Ecto neural progenitor cell (in vitro differentiated cells): ENCODE measurements at places on chromosomes 5 and 9.

DNA sequence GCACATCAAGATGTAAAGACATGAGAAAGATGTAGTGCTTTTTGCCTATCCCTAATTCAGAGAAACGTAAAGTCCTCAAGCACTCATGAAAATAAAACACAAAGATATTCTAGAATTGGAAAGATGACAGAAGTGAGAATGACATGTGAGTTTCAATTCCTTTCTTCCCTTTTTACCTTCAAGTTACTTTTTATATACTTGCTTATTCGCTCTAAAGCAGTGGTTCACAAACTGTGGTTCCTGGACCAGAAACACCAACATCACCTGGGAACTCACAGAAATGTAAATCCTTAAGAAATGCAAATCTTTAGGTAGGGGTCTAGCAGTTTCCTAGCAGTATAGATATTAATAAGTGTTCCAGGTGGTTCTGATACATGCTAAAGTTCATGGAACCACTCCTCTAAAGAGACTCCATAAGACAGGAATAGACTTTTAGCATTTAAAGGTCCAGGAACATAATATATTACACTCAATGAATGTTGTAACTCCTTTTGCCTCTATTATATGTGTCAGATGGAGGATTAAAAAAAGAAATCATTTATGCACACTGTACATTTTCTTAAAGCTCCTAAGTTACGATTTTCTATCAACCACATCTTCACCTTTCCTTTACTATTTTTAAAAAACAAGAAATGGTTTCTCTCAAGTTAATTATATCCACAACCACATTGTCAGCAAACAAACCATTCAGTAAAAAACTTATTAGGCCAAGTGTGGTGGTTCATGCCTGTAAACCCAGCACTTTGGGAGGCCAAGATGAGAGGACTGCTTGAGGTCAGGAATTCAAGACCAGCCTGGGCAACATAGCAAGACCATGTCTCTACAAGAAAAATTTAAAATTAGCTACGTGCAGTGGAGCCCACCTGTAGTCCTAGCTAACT lies 39.9 kb downstream of the ERP44 start:
- DNase-seq, result no peak

DNA sequence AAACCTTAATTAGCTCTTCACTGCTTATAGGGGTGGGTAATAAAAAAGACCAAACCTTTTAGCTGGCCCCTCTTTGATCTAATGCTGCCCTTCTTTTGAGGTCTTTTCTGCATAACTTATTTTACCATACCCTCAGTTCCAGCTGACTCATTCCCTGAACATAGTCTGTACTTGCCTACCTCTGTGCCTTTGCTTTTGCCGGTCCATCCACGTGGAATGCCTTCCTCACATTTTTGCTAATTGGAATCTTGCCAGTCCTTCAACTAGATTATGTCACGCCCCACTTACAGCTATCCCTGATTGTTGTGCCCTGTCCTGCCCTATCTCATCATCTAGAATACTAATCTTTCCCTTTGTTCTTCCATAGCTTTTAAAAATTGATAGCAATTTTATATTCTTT lies 44.2 kb downstream of the FAF2 start:
- no peak for DNase-seq

- DNase-seq, result no peak
These were observed 50.7 kb downstream of the SLC44A1 start for GRCh38 chr9:105295201-105295550.

- no peak for DNase-seq
These were observed 24.5 kb downstream of the MRPS30 start for GRCh38 chr5:44833249-44833648.

DNA sequence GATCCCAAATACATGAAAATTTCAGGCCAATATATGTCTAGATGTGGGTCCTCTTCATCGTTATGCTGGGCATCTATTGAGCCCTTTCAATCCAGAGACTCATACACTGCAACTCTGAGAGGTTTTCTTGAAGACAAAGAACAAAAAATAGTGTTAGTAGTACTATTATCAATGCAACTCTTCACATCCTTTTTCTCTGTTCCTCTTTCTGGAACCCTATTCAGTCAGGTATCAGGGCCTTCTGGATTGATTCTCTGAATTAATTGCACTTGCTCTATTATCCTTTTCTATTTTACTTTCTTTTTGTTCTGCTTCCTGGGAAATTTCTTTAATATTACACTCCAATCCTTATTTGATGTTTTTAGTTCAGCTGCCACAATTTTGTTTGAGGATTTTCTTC lies 18.5 kb upstream of the FAM120A start:
- no peak for DNase-seq

DNA sequence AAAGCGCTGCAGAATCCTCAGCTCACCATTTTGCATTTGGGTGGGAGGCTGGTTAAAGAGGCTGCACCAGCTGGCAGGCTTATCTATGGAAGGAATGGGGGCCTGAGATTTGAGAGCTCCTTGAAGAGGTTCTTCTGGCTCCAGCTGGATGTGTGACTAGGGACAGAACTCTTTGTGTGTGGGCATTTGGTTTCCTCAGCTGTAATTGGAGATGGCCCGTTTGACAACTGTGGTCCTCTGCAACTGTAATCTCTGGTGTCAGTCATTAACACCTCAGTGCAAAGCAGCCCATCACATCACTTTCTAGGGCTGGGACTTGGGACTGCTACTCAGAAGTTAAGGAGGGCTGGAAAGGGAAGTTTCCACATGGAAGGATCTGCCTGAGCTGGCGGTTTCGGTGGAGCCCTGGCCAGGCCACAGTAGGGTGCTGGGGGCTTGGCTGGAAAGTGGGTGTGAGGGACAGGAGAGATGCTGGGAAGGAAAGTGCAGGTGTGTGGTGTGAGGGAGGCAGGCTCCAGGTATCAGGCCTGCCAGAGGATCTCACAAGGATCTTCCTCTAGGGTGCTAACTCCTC lies 193.8 kb downstream of the GADD45G start:
- no peak for DNase-seq

- no peak for DNase-seq
These were observed 10.0 kb upstream of the CAST start for GRCh38 chr5:96651948-96652753.

DNA sequence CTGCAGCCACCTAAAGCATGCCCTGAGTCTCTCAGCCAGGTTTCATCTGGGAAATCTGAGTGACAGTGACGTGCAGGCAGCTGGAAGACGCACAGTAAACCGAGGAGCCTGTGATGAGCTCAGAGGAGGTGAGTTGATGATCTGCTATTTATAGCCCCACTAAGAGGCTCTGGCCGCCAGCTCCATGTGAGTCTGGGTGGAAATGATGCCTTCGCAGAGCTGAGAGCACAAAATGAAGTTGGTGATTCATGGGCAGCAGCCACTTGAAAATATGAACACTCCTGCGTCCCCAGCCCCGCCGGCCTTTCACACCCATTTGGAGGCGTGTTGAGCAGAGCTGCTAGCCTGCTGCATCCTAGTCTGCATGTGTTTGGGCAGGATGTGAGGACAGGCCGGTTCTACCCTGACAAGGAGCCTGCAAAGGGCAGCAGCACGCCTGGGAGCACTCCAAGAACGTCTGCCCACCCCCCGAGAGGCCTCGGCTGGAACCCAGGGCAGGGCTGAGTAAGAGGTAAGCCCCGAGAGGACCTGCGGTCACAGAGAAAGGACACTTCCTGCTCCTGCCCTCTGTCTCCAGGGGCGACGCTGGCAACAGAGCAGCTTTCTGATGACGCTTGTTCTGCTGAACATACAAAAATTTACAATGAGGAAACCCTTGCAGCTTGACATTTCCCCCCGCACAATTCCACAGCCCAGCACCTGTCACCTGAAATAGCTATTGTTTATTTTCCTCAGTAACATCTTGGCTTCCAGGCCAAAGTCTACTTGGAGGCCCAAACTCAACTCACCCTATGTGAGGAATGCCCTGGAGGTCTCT lies 25.1 kb upstream of the CDKN2AIPNL start:
- no peak for DNase-seq

GRCh38 chr5:95858023-95858461 lies 35.5 kb upstream of the GLRX start:
- no peak for DNase-seq

- no peak for DNase-seq
These were observed 5.5 kb upstream of the DBN1 start for GRCh38 chr5:177478711-177479646.

DNA sequence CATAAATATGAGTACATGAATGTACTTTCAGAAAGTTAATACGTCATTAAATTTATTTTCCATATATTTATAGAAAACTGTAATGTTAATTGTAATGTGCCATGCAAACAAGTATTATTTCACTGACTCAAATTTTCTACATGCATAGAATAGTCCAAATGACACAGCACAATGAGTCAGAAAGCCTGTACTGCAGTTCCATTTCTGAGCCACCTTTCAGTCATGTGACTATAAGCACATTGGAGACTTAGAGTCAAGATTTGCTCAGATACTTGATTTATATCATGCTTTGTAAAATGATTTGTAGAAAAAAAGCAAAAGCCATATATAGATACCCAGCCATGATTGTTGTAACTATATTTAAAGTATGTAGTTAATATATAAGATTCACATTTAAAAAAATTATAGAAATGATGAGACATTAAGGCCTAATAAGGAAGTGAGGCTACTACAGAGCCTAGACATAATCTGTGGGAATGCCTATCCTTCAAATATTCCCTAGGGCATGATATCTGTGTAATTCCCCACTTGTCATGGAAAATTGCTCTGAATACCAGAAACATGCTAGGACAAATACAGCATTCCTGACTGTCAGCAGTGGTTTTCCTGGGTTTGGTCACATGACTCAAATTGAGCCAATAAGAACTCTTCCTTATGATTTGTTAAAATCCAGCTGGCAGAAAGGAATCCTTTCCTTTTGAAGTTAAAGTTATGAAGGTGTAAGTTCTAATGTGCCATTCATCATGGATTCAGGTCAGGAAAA lies 50.0 kb downstream of the PTPRD start:
- DNase-seq, result no peak

DNA sequence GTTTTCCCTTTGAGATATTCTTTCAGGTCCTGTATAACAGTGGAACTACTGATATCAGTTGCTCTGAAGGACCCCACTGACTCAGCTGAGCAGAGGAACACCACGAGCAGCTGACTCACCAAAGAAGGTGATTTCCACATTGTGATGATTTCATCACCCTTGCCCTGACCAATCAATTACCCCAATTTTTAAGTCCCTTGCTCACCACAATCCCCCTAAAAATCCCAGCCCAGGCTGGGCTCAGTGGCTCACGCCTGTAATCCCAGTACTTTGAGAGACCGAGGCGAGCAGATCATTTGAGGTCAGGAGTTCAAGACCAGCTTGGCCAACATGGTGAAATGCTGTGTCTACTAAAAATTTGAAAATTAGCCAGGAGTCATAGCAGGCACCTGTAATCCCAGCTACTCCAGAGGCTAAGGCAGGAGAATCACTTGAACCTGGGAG lies 125.3 kb upstream of the ABCA1 start:
- DNase-seq, result no peak

DNA sequence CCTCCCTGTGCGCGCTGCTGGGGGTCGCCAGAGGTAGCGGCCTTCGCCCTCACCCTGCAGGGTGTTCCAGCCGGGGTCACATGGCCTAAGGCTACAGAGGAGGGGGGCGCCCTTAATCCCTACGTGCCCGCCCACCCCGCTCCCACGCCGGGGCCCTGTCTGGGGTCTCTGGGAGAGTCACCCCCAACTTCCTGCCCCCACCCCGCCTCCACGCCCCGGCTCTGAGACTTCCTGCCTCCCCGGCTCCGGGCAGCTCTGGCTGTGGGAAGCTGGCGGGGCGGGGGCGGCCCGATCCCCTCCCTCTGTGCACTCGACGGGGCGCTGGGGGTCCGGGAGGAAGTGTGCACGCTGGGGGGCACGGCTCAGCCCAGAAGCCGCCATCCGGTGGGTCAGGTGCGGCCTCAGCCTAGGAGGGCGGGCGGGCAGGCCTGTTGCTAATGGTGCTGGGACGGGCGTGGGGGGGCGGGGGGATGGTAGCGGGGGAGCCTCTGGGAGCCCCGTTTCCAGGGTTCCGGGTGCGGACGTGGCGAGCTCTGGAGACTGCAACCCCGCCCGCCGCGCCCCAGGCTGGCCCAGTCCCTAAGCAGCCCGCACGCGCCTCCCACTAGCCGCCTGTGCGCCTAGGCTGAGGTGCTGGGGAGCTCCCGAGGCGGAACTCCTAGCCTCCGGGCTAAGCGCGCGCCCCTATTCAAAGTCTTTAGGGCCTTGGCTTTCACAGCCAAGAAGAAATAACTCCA lies 61.6 kb downstream of the CXXC5 start:
- DNase-seq, result peak; percentile 83

DNA sequence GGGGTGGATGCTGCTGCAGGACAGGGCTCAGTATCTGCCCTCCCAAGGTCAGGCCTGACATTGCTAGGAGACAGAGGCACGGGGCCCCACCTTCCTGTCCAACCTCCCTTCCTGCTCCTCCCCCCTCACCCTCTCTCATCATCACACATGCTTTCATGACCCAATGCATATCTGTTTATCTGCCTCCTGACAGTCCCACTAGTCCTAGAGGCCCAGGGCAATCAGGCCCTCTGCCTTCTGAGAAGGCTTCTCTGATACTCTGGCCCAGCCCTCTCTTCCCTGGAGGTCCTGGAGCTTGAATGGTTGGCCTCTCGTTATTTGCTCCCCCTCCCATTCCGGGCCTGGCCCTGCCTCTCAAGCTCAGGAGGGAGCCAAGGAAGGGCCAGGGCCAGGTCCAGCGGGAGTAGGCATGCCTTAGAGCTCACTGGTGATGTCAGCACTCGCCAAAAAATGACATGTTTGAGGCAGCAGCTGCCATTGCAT lies 90.6 kb upstream of the SAP30L start:
- peak; percentile 54 for DNase-seq

- peak; percentile 53 for DNase-seq
These were observed 405.4 kb upstream of the ACTBL2 start for GRCh38 chr5:57887851-57888621.

- no peak for DNase-seq
These were observed 21.9 kb downstream of the PITX1 start for GRCh38 chr5:135012033-135012588.

DNA sequence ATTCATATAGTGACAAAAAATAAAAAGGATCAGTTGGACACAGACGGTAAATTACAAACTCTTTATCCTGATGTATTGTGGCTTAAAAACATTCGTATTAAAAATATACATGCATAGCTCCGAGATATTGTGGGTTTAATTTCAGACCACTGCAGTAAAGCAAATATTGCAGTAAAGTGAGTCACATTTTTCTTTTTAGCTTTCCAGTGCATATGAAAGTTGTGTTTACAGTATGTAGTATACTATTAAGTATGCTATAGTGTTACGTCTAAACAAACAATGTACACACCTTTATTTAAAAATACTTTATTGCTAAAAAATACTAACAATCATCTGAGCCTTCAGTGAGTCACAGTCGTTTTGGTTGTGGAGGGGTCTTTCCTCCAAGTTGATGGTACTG lies 551.8 kb downstream of the CETN3 start:
- DNase-seq, result no peak

DNA sequence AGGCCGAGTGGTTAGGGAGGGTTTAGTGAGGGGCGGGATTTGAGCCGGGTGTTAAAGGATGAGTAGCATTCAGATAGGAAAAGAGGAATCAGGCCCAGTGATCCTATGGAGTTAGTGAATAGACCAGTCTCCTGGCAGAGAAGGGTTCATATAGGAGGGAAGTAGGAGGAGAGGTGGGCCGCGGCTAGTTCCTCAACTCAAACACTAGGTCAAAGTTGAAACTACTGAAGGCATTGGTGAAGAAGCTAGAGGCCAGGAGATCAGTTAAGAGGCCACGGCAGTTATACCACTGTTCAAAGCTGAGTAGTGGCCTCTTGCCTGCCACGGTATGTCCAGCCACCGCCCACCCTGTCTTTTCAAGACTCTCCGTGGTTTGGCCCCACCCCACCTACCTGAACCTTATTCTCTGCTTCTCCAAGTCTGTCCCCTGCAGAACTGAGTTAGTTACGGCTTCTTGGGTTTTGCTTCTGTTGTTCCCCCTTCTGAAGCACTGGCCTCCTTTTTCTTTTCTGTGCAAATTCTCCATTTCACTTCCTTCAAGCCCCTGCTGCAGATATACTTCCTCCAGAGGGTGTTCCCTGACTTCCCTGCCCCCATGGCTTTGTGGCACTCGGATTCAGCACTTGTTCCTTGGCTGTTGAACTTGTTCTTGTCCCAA lies 1.8 kb downstream of the ZBTB34 start:
- peak; percentile 48 for DNase-seq
